ENCODE measurements at places on chromosomes 12 and 14.
A peak's percentile ranks its signal among the peaks of the same experiment; 100 is the strongest.

- DNase-seq, result no peak
Observed at GRCh38 chr12:91111366-91112325, at the start of gene LUM. Gene LUM (minus strand): TSS chr12:91111494. CDS start chr12:91108979, 2,515 bp downstream.

DNA sequence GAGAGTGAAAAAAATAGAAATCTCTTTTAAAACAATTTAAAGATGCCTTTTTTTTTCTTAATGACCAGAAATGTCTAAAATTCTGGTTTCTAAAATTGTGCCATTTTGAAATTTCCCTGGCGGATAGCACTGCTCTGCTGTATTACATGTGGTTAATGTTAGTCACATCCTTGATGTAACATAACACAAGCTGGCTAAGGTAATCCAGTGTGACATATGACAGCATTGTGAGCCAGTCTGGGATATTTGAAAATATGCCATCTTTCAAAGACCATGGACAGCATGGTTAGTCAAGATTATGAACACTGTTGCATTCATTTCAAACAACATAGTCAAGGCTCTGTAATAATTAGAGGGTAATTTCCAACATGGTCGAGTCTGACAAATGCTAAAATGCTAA is 133.2 kb downstream of the ALX1 start:
- DNase-seq, result no peak

DNA sequence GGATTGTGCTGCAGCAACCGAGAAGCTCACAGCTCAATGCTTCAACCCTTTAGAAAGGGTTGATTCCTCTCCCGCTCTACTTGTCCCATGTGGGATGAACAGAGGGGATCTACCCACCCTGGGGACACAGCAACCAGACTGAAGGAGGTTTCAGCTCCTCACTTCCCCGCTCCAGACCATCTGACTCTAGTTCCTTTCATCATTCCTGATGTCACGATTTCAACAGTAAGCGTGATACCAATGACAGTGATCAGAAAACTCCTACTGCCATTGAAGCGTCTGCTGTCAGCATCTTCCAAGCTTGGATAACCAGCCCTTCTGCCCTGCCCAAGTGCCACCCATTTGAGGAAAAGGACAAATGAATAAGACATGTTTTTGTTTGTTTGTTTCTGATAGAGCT is 14.3 kb downstream of the SERPINA1 start:
- DNase-seq, result no peak

DNA sequence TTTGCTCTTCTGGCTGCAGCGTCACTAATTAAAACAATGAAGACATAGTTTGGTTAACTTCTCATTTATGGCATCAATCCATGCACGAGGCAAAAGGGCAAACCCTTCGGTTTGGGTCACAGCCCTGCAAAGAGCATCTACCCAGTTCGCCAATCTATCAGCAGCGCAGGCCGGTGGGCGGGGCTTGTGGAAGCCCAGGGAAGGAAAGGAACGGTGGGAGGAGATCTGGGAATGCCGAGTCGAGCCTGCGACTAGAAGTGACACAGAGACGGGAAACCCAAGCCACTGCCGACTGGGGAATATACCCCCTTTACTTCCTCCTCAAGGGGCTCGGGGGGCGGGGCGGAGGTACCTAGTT is 466 bp downstream of the KICS2 start:
- peak; percentile 53 for DNase-seq

DNA sequence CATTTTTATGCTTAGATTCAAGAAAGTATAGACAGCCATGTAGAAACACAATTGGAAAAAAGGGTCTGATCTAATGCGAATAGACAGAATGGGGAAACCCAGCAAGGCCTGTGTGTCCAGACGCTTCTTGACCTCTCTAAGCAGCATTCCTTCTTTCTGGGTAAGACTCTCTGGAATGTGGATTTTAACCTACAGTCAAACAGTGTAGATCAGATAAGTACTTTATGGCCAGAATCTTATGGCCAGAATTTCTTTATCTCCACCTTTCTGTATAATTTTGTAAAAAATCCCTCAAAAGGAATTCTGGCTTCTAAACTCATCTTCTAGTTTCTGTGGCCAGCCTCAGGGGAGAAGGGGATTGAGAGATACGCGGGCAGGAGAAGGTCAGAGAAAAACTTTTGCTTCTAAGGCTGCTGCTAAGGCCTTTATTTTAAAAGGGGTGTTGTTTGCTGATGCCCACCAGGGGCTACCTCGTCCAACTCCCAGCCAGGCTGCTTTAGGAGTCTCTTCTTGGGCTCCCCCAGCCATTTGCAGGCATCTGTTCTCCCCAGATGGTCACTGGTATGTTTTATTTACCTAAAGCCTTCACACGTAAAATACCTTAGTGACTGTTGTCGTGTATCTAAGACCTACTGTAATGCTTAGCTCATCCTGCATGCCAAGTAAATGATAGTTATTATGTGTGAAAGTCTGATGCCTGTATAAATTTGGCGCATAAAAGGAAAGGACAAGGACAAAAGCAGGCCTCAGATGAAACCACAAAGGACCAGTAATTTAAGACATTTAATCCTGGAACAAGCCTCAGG is 68.4 kb downstream of the ANO6 start:
- DNase-seq, result peak; percentile 47

GRCh38 chr12:113131556-113131955 is 4.0 kb downstream of the RASAL1 start:
- DNase-seq, result no peak

GRCh38 chr12:130970908-130971233 is 17.2 kb downstream of the ADGRD1 start:
- no peak for DNase-seq

DNA sequence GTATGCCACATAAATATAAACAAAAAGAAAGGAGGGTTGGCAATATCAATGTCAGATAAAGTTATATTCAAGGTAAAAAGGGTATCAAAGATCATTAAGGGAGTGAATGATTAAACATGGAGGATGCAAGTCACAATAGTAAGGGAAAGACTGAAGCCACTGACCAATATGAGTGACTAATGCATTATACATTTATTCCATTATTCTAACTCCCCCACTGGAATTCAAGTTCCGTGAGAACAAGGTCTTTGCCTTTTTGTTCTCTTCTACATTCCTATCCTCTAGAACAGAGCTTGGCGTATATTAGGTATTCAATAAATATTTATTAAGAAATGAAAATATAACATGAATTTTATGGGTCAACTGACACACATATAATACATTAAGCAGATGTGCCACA is 30.7 kb downstream of the MAP4K5 start:
- no peak for DNase-seq

DNA sequence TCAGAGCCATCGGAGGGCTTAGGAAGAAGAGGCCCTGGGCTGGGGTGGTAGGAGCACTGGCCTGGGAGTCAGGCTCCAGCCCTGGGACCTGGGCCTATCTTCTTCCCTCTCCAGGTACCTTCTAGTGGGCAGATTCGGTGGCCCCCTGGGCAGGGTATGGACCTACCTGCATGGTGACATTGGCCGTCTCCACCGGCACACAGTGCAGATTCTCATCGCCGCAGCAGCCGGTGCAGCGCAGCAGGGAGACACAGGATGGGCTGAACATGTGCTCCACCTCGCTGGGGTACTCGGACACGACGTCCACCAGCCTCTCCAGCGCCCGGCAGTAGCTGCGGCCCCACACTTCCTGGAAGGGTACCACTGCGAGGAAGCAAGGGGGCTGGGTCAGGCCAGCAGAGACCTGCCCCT is 6.2 kb downstream of the PGF start:
- DNase-seq, result no peak

Measured in amniotic stem cell (primary cell).